ENCODE measurements at places on chromosomes 7 and 10. TPM values are rescaled to one million over a fixed set of nuclear protein-coding genes. Genes with fewer than 3 reads are reported as not detected.

- no peak for DNase-seq
Measured at GRCh38 chr10:77012812-77013500, 624.7 kb downstream of the KCNMA1 start.

GRCh38 chr7:82284936-82285519 lies 158.5 kb downstream of the CACNA2D1 start:
- DNase-seq, result no peak

DNA sequence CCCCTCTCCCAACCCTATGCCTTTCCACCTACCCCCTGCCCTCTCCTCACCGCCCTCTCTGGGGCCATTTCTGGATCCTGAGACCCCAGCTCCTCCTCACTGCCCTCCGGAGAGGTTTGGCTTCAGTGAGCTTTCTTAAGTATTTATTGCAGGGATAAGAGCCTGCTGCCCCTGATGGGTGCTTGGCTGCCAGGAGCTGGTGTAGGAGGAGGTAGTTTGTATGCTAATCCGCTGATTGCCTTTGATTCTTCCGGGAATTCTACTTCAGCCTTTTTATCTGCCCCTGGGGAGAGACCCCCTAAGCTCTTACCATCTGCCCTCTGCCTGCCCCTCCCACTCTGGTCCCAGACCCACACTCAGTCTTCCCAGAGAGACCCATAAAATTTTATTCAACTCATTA lies 263.5 kb upstream of the PODXL start:
- no peak for DNase-seq

DNA sequence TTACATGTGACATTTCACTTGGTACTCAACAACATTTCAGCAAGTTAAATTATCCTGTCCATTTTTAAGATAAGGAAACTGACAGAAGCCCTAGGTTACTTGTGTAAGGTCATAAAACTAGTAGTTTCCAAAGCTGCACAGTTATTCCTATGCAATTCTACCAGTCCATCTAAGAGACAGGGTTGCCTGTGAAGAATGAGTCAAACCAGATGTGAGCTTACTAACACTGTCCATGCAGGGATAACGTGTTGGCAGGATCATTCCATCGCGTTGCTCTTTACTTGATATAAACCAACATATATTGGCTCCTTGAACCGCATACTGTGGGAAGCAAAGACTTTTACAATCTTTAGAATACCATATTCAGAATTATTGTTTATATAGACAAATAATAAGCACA lies 280.9 kb upstream of the HGF start:
- DNase-seq, result no peak

- DNase-seq, result no peak
Measured at GRCh38 chr10:7787150-7787856, 490 bp downstream of the KIN start.

- DNase-seq, result no peak
Measured at GRCh38 chr10:89792187-89792586, 90.8 kb downstream of the KIF20B start.

The SEMA3A gene
- total RNA-seq, result 3.3 TPM

The CFAP70 gene
- 2.0 TPM for total RNA-seq

DNA sequence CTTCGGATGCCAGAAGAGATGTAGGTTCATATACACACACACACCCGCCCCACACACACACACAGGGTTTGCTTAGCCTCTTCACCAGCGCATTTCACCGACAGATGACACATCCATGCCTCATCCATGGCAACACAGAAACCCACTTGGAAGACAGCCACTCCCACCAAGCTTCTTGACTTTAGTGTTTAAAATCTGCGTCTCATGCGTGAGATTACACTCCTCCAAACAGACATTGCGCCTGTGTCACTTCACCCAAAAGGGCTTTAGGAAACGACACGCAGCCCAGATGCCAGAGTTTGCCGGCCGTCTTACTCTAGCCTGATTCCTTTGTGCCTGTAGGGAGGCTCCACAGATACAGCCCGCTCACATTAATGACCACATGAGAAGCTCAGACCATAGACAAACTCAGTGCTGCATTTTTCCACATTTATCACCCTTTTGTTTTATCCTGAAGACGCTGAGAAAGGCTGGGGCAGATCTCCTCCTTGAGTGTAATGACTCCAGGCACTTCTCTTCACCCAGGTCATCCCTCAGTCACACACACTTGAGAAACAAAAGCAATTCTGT lies 73.8 kb downstream of the DIP2C start:
- no peak for DNase-seq

GRCh38 chr10:10956681-10957542 lies 60.8 kb upstream of the CELF2 start:
- DNase-seq, result no peak

DNA sequence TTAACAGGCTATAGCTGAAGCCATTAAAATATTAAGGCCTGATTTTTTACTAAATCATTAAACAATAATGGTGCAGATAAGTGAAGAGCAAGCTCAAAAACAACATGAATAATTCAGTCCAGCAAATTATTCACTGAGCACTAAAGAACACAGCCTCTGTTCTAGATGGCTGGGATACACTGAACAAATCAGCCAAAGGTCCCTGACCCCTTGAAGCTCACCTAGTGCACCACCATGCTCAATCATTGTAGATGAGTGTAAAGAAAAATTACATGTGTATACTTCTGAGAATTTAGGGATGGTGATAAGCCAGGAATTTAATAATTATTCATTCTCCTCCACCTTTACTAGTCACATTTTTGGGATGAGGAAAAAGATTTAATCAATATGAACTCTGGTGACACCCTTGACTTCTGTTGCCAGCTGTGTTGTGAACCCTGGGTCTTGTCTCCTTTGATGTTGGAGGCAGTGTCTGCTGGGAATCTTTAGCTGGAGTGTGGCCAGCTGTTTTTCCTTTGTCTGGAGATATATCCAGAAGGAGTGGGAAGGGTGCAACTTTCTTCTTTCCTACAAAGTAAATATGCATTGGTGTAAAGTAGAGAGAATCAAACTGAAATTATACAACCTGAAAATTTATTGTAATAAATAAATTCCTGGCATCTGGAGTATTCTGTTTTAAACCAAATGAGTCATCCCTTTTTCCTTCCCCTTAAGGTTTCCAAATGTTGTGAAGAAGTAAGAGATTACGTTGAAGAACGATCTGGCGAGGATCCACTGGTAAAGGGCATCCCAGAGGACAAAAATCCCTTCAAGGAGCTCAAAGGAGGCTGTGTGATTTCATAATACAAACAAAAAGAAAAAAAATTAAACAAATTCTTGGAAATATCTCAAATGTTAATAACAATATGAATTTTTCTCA lies 4.0 kb downstream of the GNGT1 start:
- DNase-seq, result no peak

DNA sequence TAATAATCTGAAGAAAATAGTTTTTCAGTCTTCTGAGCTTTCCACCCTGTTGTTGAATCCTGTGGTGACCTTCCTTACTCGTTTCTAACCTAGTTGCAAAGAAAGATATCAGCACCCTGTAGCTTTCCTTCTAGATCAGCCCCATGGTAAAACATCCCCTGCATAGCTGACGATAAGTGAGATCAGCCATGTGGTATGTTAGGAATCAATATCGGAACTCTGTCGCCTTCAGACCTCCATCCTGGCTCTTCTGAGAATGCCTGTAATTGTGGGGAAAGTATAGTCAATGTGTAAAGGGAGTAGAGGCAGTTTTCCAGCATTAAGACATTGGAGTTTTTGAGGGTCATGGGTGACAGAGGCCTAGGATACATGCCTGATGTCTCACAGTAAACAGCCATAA lies 151.8 kb downstream of the LRRC4 start:
- DNase-seq, result no peak

The MLXIPL gene
- total RNA-seq, result not detected

GRCh38 chr10:90587081-90587491 lies 270.8 kb downstream of the HTR7 start:
- no peak for DNase-seq

The RPP38 gene
- total RNA-seq, result 14.6 TPM

GRCh38 chr10:97612386-97612785 lies 20.9 kb downstream of the MORN4 start:
- DNase-seq, result no peak

The NPTX2 gene
- total RNA-seq, result not detected

GRCh38 chr10:44971935-44972757 lies 6.5 kb downstream of the DEPP1 start:
- no peak for DNase-seq

GRCh38 chr10:97157578-97158095 lies 28.1 kb downstream of the SLIT1 start:
- DNase-seq, result no peak

DNA sequence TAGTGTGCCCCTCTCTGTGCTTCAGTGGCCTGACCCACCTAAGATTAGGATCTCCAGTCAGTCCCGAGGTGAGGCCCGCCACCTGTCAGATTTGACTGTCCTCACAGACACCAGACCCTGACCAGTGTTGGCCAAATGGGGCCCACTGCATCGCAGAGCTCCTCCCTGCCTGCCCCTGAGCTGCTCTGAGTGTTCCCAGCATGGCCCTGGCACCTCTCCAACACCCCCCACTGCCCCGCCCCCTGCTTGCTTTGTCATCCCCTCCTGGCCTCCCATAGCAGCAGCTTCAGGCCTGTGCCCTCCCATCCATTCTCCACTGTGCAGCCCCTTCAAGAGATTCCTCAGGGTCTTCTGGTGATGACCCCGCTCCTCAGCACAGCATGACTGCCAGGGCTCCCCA lies 67.6 kb downstream of the C10orf120 start:
- DNase-seq, result no peak

DNA sequence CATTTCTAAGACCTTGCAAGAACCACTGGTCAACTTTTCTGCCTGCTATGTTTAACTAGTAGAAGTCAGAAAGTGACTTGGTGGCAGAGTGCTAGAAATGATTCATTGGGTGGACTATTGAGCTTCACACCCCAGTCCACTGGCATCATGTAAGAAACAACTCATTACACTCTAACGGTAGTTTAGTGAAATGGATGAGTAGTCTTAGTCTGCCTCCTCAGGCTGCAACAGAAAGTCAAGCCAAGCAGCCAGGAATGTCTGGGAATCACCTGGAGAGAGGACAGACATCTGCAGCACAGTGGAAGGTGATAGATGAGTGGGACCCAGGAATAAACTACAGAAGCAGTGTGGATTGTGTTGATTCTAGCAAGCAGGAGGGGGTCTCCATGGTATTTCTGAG lies 125.4 kb downstream of the AUTS2 start:
- no peak for DNase-seq

Data from activated naive CD8-positive, alpha-beta T cell treated with anti-CD3 and anti-CD28 coated beads, Interleukin-2, amount 10 ng/mL, durations not matched to agents 7 days and 5 days (primary cell).